ENCODE measurements at places on chromosomes 2 and 18.

GRCh38 chr2:128595763-128596395, 277.2 kb upstream of the HS6ST1 start:
- no peaks in the 10 kb centered on the region for H3K36me3 ChIP-seq
- peaks cover 27% of the 10 kb centered on the region for H3K4me1 ChIP-seq
- peaks cover 10% of the 10 kb centered on the region for H3K27me3 ChIP-seq
- no peak overlapping the region for H3K27ac ChIP-seq
- DNase-seq: no peak
- H3K4me3 ChIP-seq: no peak overlapping the region

- peaks cover 23% of the 10 kb centered on the region for H3K4me1 ChIP-seq
- H3K27ac ChIP-seq: no peak overlapping the region
- DNase-seq: no peak
These were observed 1.5 kb downstream of the CACNB4 start for GRCh38 chr2:152097290-152097800.

DNA sequence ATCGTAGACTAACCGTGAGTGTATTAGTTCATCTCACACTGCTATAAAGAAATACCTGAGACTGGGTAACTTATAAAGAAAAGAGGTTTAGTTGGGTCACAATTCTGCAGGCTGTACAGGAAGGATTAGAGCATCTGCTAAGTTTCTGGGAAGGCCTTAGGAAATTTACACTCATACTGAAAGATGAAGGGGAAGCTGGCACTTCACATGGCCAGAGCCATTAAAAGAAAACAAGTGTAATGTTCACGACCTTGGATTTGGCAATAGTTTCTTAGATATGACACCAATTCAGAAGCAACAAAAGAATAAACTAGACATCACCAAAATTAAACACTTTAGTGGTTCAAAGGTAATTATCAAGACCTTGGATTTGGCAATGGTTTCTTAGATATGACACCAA, 23.8 kb downstream of the ABCB11 start:
- no peak overlapping the region for H3K4me3 ChIP-seq
- H3K27me3 ChIP-seq: peaks cover 4% of the 10 kb centered on the region
- H3K27ac ChIP-seq: no peak overlapping the region
- no peaks in the 10 kb centered on the region for H3K36me3 ChIP-seq

DNA sequence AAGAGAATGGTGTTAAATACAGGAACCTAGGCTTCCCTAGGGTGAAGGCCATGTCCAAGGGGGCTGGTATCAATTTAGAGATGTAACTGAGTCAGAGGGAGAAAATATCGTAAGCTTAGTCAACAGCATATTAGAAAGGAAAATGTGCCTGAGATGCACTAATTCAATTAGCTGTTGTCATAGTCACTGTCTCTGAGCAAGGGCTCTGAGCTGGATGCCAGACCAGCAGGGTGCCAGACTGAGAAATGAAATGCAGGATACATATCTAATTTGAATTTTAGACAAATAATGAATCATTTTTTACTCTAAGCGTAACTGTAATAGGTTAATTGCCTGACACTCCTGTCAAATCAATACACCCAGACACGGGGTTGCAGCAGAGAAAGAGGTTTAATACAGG, 11.4 kb upstream of the SLC35F6 start:
- no peak overlapping the region for H3K4me3 ChIP-seq
- H3K27ac ChIP-seq: no peak overlapping the region
- DNase-seq: no peak
- H3K27me3 ChIP-seq: no peaks in the 10 kb centered on the region

- DNase-seq: no peak
- no peak overlapping the region for H3K4me3 ChIP-seq
- no peaks in the 10 kb centered on the region for H3K36me3 ChIP-seq
- peaks cover 13% of the 10 kb centered on the region for H3K27me3 ChIP-seq
These were observed 8.6 kb upstream of the NCOA1 start for GRCh38 chr2:24482251-24482971.

DNA sequence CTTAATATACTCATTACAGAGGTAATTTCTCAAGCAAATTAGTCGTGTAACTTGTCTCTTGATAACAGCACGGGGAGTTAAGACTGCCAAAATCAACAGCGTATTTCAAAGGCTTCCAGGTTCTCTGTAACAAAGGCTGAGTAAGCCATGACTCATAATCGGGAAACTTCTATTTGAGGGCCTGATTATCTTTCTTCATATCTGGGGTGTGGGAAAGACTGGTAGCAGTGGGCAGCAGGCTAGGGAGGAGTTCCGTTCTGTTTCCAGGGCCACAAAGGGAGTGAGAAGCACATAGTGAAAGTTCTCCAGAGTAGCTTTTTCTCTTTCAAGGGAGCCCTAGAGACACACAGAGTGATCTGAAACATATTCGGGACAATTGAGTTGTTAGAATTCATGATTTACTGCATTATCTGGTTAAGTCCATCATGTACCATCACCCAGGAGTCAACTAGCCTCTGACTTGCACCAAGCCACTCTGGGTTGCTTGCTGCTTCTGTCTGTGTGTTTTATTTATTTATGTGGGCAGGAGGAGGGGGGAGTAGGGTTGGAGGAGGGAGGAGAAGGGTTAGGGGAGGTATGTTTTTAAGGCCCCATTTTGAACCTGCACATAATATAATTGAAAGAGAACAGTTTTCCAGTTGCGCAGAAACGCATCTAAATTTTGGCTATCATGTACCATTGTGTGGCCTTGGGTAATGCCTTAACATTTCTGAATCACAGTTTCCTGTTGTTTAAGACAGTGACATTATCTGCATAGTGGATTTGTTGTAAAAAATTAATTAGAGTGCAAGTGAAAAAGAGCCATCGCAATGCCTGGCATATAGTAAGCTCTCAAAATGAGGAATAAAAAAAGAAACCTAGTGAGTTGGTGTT, 80.5 kb upstream of the ITPRID2 start:
- H3K4me3 ChIP-seq: no peak overlapping the region
- H3K27ac ChIP-seq: peak overlapping the region; percentile 90
- no peaks in the 10 kb centered on the region for H3K36me3 ChIP-seq
- H3K4me1 ChIP-seq: peaks cover 33% of the 10 kb centered on the region
- no peak for DNase-seq

- no peak for DNase-seq
- peaks cover 9% of the 10 kb centered on the region for H3K4me1 ChIP-seq
- H3K36me3 ChIP-seq: no peaks in the 10 kb centered on the region
- H3K27me3 ChIP-seq: peaks cover 8% of the 10 kb centered on the region
- no peak overlapping the region for H3K27ac ChIP-seq
- no peak overlapping the region for H3K4me3 ChIP-seq
These were observed 142.4 kb downstream of the NEDD4L start for GRCh38 chr18:58186258-58186948.

DNA sequence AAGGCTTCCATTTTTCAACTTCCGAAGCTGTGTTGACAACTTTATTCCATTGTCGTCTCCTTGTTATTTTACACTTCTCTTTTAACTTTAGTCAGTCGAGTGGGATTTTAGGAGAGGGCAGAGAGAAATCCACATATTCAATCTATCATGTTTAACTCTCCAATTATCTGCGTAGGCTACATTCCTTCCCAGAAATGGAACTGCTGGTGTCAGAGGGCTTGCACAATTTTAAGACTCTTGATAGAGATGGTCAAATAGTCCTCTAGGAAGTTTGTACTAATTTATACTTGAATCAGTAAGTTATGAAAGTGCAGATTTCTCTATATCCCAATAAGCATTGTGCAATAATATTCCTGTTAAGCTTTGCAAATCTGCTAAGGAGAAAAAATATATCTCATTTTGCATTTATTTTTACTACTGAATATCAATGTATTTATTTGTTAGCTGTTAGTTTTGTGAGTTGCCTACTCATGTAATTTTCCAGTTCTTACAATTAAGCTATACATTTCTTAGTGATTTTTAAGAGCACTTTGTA, 95.6 kb downstream of the CYP26B1 start:
- H3K27me3 ChIP-seq: peaks cover 20% of the 10 kb centered on the region
- no peaks in the 10 kb centered on the region for H3K4me1 ChIP-seq
- no peak overlapping the region for H3K4me3 ChIP-seq
- H3K27ac ChIP-seq: no peak overlapping the region
- DNase-seq: no peak
- H3K36me3 ChIP-seq: no peaks in the 10 kb centered on the region

- no peaks in the 10 kb centered on the region for H3K27me3 ChIP-seq
- H3K4me3 ChIP-seq: no peak overlapping the region
- no peak for DNase-seq
These were observed 41.5 kb downstream of the LMAN2L start for GRCh38 chr2:96698221-96698861.

DNA sequence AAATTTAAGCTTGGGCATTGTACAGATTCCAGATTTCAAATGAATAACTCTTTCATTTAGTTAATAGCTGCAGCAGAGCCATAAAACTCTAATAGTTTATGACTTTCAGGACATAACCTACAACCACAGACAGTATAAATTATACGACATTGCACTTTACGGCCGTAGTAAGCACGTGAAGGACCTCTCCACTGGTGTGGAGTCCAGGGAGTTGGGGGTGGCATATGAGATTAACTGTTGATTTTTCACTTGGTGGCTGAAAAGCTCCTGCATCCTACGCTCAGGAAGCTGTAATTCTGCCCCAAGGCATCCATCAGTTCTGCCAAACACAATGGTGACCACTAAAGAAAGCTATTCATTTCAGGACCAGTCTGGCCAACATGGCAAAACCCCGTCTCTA, 376.2 kb downstream of the SOX11 start:
- H3K4me3 ChIP-seq: no peak overlapping the region
- H3K27me3 ChIP-seq: peaks cover 9% of the 10 kb centered on the region
- no peaks in the 10 kb centered on the region for H3K36me3 ChIP-seq

DNA sequence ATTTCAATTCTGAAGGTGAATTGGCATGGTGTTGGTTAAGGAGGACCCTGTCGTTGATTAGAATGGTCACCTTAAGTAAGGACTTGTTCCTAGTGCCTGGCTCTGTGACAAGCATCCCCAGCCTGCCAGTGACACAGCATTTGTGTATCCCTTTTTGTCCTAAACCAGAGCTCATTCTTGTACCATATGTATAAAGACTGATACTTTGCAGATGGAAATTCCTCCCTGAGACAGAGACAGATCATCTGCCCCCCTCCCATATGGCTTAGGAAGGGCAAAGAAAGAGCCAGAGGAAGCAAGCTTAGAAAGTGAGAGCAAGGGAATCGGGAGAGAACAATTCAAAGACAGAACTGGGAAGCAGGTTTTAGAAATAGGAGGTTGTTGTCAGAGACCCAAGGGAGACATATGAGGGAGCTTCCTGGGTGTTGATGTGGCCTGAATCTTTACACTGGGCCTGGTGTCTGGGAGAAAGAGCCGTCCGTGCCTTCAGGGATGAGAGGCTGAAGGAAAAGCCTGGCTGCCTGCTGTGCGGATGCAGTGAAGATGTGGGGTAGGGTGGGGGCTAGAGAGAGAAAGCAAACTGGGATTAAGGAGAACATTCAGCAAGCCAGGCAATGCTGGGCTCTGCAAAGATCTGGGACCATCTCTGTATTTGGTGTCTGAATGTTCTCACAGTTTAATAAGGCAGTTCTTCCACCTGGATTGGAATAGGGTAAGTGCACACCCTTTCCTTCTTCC, 13.2 kb upstream of the CHRNA1 start:
- peak overlapping the region; percentile 78 for H3K27ac ChIP-seq
- no peak overlapping the region for H3K4me3 ChIP-seq
- peaks cover 61% of the 10 kb centered on the region for H3K4me1 ChIP-seq
- H3K36me3 ChIP-seq: no peaks in the 10 kb centered on the region
- DNase-seq: no peak

- DNase-seq: no peak
- H3K4me3 ChIP-seq: no peak overlapping the region
- no peak overlapping the region for H3K27ac ChIP-seq
- peaks cover 7% of the 10 kb centered on the region for H3K4me1 ChIP-seq
- peaks cover 6% of the 10 kb centered on the region for H3K27me3 ChIP-seq
These were observed 217.3 kb upstream of the HS6ST1 start for GRCh38 chr2:128535953-128536352.

DNA sequence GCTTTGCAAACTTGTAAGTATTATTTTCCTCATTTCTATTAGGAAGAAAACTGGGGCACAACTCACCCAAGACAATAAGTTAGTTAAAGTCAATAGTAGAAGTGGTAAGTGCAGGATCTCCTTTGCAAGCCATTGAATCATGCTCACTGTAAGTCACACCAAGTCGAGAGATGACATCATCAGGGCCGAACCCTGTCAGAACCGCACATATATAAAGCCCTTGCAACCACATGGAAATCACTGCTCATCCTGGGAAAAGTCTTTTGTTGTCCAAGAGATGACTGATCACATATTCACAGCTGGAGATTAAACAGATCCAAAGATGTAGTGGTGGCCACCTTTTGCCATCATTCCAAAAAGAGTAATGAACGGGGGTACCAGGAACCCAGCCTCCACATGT, 484.8 kb upstream of the ID2 start:
- no peak overlapping the region for H3K4me3 ChIP-seq
- no peak overlapping the region for H3K27ac ChIP-seq
- H3K36me3 ChIP-seq: peaks cover 6% of the 10 kb centered on the region
- peaks cover 14% of the 10 kb centered on the region for H3K27me3 ChIP-seq

- no peak for DNase-seq
- H3K36me3 ChIP-seq: peaks cover 5% of the 10 kb centered on the region
- H3K4me1 ChIP-seq: no peaks in the 10 kb centered on the region
- no peak overlapping the region for H3K4me3 ChIP-seq
These were observed 86.1 kb upstream of the PNPT1 start for GRCh38 chr2:55779459-55780421.

- H3K4me3 ChIP-seq: no peak overlapping the region
- no peaks in the 10 kb centered on the region for H3K27me3 ChIP-seq
- H3K36me3 ChIP-seq: peaks cover 5% of the 10 kb centered on the region
- H3K4me1 ChIP-seq: peaks cover 21% of the 10 kb centered on the region
These were observed 19.3 kb downstream of the MBOAT2 start for GRCh38 chr2:8984157-8984556.

DNA sequence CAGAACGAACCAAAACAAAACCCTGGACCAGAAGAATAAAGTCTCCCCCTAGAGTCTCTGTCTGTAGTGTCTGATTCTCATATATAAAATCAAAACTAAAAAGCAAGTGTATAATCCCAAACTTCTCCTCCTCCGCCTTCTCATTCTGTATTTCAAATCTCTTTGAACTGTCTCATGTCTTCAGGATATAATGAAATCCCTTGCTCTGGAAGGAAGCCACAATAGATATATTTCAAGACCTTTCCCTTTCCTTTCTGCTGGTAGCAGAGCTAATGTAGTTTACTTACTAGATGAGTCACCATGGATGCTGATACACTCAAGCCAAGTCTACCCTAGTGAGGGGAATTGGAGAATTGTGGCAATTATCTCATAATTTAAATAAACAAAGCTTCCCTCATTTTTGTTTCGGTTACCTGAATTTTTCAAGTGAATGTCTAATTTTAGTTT, 33.5 kb upstream of the CCDC93 start:
- no peaks in the 10 kb centered on the region for H3K36me3 ChIP-seq
- no peak overlapping the region for H3K4me3 ChIP-seq
- no peaks in the 10 kb centered on the region for H3K27me3 ChIP-seq
- peaks cover 40% of the 10 kb centered on the region for H3K4me1 ChIP-seq
- DNase-seq: no peak

DNA sequence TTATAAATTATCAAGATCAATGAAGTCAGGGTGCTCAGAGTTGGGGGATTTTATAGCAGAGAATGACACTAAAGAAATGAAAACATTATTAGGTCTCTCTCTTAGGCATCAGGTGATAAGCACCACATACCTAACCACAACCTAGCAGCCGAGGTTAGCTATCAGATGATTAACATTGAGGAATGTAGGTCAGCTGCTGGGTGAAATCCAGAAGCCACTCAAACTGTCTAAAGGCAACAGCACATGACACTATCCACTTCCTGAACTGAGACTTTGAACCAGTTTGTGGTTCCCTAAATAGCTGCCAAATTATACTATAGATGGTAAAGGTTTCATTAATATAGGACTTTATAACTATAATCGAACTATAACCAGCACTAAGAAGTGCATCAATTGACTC, 4.7 kb downstream of the EPG5 start:
- H3K27me3 ChIP-seq: peaks cover 8% of the 10 kb centered on the region
- H3K4me1 ChIP-seq: no peaks in the 10 kb centered on the region
- DNase-seq: no peak
- no peak overlapping the region for H3K4me3 ChIP-seq
- peaks cover 7% of the 10 kb centered on the region for H3K36me3 ChIP-seq
